ENCODE measurements at places on chromosomes 7 and 10.

DNA sequence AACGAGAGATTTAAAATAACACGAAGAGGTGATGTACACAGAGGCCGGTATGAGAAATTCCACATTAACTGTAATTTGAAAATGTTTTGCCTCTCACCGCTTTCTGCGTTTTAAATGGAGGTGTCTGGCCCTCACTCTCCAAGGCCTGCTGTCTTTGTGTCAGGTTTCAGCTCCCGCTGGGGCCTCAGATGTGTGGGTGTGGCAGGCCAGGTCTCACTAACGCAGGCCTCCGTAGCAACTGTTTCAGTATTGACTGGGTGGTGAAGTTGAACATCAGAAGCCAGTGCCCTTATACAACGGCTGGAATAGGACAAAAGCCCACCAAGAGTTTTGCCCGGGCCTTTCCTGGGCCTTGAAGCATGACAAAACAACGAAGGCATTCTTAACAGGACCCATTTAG lies 303.1 kb downstream of the ADARB2 start:
- no peak for DNase-seq

DNA sequence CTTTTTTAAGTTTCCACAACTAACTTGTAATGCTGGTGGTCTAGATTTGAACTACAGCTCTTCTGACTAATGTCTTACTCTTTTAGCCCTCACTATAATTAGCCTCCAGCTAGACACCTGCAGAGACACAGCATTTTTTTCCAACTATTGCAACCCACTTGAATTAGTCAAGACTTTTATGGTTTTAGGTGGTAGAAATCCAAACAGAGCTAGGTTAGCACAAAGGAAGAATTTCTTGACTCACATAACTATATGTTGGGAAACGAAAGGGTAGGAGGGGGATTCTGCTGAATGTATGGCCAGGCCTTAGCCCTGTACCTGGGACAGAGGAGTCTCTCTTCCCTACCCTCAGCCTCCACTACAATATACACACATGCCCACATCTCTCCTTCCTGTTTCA lies 586.1 kb downstream of the INHBA start:
- no peak for DNase-seq

GRCh38 chr7:130939321-130940095 lies 205.5 kb upstream of the KLF14 start:
- no peak for DNase-seq

DNA sequence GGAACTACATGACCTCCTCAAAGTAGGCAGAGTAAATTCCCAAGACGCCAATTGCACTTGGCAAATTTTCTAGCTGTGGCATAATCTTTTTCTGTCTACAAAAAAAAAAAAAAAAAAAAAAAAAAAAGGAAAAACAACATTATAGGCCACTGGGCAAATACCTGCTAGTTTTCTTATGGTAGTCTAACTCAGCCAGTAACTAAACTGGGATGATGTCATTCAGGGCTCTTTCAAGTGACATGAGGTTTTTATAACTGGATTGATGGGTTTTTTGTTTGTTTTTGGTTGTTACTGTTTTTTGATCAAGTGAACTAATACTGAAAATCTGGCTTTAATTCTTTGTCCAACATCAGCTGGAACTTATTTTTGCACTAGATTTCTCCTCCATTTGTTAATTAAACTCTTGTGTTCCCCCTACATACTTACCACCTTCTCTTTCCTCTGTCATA lies 7.4 kb upstream of the VIM start:
- no peak for DNase-seq

DNA sequence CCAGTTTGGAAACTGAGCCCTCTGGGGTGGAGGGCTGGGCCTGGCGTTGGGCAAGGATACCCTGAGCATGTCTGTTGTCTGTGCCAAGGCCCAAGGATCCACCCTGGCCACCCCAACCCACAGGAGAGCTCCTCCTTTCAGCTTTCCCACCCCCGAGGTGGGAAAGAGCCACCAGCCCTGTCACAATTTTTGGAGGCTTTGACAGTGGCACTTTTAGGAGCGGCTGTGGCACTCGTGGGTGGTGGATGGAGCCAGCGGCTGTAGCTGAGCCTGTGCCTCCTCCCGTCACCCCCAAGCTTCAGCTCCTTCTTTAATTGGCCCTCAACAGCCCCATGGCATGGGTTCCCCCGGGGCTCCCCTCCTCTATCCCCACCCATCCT lies 18.2 kb upstream of the ZNF862 start:
- no peak for DNase-seq

DNA sequence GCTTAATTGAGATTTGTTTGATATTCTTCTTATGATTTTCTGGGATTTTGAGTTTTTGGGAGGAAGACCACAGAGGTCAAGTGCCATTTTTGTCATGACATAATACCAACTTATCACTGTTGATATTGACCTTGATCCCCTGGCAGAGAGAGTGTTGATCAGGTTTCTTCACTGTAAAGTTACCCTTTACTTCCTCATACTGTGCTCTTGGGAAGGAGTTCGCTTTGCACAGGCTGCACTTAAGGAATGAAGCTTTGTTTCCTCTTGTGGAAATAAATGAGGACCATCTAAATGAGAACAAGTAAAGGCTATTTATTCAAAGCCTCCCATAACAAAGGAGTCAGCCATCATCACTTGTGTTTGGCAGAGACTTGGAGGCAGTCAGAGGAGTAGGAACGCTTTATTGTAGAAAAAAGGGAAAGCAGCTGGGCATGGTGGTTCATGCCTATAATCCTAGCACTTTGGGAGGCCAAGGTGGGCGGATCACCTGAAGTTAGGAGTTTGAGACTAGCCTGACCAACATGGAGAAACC lies 16.1 kb downstream of the ST7 start:
- DNase-seq = no peak

- DNase-seq = no peak
These were observed 1.4 kb downstream of the KCNH2 start for GRCh38 chr7:150976529-150977381.

DNA sequence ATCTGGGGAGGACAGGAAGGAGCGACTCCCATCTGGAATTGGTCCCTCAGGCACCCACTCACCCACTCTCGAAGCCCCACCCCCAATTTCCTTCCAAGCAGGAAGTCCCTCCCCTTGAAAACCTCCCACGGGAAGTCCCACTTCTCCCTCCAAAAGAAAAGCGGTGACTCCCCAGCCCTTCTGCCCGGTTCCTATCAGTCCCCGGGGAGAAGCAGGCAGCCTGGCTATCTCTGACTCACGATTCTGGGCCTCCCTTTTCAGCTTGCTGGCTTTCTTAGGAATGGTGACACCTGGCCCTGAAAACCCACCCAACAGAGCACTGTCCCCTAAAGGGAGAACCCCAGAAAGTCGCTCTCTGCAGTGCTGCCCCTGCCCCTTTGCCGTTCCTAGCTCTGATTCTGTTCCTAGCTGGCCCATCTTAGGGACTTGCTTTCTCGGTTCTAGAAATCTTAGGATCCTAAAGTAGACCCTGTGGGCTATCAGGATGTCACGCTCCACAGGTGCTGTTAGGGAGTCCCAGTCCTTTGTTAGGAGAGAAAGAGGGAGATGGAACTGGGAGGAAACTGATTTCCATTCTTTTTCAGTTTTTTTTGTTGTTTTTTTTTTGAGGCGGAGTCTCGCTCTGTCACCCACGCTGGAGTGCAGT lies 6.0 kb downstream of the TSC22D4 start:
- peak; percentile 27 for DNase-seq

- DNase-seq = no peak
These were observed 54.1 kb downstream of the JAZF1 start for GRCh38 chr7:28126410-28127041.

DNA sequence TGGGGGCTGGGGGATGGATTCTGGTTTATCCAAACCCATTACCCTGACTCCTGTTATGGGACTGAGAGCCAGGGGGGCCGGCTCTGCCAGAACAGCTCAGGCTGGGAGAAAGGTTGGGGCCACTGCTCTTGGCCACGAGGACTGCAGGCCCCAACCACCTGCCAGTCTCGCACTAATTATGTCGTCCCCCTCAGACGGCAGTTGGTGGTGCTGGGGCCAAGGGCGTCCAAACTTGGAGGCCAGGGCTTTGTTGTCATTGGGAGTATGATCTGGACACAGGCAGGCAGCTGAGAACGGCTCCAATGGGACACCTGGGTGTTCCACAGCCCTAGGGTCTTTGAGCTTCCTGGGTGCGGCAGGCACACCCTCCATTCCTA lies 34.7 kb downstream of the DRGX start:
- DNase-seq = no peak

DNA sequence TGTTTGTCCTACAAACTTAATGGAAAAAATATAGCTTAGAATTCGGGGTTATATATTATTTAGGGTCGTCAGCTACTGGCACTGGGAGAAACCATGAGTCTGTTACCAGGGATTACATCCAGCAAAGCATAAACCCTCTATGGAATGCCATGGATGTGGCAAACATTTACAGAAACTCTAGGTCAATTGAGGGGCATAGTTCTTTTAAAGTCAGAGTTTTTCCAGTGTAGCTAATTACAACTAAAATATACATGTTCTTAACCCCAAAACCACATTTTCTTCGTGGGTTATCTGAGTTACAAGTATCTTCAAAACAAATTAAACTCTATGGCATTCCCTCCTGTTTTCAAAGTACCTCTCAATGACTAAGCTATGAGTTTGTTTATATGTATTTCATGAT lies 99.3 kb upstream of the THSD7A start:
- no peak for DNase-seq

DNA sequence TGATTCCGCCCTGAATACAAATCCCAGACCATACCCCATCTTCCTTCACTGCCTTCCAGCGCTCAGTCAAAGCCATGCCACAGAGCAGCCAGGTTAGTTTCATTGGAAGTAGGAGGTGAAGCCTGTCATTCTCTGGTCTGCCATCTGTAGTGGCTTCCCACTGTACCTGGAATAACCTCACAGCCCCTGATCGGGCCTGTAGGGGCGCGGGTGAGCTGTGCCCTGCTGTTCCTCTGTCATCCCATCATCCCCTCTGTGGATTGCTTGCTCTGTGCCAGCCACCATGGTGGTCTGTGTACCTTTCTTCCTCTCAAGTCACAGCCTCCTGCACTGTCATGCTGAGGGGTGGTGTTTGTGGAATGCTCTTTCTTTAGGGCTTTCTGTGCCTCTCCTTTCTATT lies 155.1 kb downstream of the ZNF22 start:
- no peak for DNase-seq

DNA sequence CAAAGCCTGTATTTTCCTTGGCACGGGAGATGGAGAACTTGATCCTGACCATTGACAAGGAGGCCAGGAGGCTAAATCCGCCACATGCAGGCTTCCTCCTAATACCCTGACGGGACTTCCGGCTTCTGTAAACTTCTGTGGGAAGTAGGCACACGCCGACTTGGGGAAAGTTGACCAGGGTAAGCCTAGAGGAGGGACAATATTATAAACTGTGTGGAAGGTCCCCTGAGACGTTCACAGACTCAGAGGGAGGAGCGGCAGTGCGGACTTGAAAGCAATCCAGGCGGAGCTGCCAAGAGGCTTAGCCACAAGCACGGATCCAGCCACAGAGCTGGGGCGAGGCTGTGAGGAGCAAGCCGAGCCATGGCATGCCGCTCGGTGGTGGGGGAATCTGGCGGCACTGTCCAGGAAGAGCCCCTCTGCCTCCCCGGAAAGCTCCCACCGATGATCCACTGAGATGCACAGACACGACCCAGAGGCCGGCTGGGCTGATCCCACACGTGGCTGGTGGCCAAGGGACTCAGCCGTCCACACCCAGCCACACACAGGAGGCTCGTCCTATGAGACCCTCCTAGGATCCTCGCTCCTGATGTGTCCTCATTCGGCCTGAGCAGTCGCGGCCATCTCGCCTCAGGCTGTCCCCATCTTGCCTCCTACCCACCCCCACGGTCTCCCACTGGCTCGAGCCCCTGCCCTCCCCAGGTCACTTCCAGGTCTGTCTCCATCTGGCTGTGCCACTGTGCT lies 40.0 kb upstream of the INSIG1 start:
- no peak for DNase-seq

GRCh38 chr10:78377356-78377755 lies 343.7 kb downstream of the RPS24 start:
- DNase-seq = no peak
